ENCODE measurements at places on chromosomes 6 and 20. TPM values are rescaled to one million over a fixed set of nuclear protein-coding genes. Genes with fewer than 3 reads are reported as not detected.

The MACROD2 gene
- total RNA-seq, result 43.1 TPM

The HLA-DRA gene
- 8.5 TPM for total RNA-seq

The MMP24 gene
- total RNA-seq, result 80.5 TPM

The GDAP1L1 gene
- total RNA-seq, result 91.3 TPM

The AGER gene
- total RNA-seq, result 0.92 TPM

The SAPCD1 gene
- total RNA-seq, result 2.1 TPM

The LAMA2 gene
- 13.1 TPM for total RNA-seq

The TAF11 gene
- 32.3 TPM for total RNA-seq

The CCN6 gene
- not detected for total RNA-seq

The ARMH2 gene
- total RNA-seq, result not detected

The LINC00237 gene
- 10.8 TPM for total RNA-seq

The TMEM74B gene
- 16.1 TPM for total RNA-seq

The APCDD1L gene
- total RNA-seq, result not detected

The CPXM1 gene
- 12.0 TPM for total RNA-seq

The HCRTR2 gene
- total RNA-seq, result 30.0 TPM

The TFAP2C gene
- under 0.01 TPM for total RNA-seq

The CARMIL1 gene
- 36.9 TPM for total RNA-seq

The SS18L1 gene
- total RNA-seq, result 75.9 TPM
